ENCODE measurements at places on chromosomes 7 and 10.

- no peak for DNase-seq
These were observed 324.3 kb downstream of the ZNF716 start for GRCh38 chr7:57774300-57774699.

DNA sequence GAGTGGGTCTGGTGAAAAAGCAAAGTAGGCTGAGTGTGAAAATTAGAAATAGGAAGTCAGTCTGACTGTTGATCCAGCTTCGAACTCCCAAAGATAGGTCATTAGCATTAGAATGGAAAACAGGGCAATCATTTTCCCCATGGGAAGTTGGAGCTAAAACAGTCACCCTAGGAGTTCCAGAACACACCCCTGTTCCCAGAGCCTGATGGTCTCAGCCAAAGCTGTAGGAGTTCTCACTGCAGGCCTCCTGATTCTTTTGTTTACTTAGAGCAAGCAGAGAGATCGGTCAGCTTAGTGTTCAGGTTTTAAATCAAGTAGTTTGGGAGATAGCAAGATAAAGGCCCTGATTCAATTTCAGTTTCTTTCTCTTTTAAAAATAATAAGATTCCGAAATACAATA, 28.8 kb upstream of the JCAD start:
- DNase-seq = no peak

DNA sequence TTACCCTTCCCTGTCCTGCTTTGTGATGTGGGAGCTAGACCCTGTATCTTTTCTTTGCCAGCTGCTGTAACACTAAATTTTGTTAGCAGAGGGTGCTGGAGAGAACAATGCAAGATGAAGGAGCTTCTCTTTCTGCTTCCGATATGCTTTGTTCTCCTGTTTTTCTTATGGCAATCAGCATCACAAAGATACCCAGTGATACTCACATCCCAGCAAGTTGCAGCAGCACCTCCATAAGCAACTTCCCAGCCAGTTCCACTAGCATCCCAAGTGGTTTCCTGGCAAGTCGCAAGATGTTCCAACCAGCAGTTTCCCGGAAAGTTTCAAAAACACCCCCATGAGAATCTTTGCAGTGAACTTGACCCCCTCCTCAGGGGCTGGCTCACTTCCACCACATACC, 148.6 kb downstream of the IMMP2L start:
- no peak for DNase-seq

DNA sequence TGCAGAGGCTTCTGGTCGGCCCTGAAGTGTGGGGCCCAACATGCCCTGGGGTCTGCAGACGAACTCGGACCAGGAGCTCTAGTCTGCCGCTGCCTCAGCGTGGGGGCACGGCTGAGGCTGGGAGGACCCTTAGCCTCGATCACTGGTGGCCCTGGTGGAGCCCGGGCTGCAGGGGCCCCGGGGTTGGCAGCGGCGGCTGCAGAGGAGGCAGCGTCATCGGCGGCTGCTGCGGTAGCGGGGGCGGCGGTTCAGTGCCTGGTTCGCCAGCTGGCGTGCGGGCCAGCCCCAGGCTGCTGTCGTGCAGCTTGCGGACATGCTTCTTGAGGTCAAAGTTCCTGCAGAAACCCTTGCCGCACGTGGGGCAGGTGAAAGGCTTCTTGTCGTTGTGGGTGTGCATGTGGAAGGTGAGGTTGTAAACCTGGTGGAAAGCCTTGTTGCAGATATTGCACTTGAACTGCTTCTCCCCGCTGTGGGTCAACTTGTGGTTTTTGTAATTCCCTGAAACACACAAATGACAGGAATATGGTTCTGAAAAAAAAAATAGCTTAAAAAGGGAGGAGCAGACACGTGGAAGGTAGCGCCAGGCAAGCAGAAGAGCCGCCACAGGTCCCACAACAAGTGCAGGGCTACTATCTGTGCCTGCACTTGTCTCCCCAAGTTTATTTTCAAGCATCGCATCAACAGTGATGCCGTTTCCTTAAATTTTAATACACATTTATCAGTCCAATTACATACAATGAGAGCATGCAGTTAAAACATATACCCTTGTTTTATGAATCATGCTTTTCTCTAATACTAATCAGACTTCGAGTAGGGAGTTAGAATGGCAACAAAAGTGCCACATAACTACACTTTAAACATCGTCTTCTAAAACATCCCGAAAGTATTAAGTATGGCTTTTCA, 2.4 kb downstream of the FEZF1 start:
- no peak for DNase-seq

DNA sequence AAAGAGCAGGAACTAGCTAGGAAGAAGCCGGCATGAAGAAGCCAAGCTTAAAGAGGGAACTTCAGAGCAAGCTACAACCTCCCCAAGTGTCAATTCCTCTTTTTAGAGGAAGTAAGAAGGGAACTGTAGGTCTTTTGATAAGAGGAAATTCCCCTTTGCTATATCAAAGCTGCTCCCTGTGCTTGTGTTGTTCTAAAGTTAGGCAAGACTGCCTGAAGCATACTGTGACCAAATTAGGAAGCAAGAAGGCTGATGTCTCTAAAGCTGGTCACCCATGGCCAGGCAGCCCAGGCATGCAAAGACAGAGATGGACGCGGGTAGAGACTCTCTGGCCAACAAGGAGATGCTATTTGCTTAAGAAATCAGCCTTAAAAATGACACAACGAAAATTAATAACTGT, 87.9 kb downstream of the RNF216 start:
- DNase-seq = no peak

GRCh38 chr10:18233775-18234174, 93.6 kb downstream of the CACNB2 start:
- DNase-seq = no peak

DNA sequence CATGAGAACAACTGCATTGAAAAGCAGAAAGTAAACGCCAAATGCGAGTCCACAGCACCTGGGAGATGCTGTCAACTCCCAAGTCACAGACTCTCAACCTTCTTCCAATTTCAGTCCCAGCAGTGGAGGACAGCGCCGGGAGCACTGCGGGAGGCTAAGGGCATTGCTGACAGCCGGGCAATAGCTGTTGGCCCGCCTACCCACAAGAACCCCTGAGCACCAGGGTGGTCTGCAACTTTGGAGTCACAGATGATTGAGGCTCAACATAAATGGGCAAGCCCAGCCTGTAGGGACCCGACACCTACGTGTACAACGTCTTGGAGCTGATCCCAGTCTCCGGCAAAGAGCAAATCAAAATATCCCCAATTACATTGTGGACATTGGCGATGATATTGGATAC, 262.9 kb downstream of the TCERG1L start:
- no peak for DNase-seq

GRCh38 chr7:131735101-131735500, 178.7 kb upstream of the PODXL start:
- DNase-seq = no peak

DNA sequence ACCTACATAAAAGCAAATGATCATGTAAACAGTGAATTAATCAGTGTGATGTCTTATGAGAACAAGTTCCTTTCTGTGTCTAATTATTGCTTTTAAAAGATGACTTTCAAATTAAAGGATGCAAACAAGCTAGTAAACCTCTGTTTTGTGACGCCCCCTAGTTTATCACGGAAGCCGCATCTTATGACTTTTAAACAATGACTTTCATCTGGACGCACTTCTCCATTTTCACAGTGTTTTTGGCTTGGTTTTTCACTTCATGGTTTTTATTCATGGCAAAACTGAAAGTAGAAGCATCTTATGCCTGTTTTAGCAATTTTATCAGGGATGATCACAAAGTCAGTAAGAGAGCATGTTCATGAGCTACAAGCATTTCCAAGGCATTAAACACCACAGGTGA, 35.0 kb downstream of the ITGA8 start:
- no peak for DNase-seq

DNA sequence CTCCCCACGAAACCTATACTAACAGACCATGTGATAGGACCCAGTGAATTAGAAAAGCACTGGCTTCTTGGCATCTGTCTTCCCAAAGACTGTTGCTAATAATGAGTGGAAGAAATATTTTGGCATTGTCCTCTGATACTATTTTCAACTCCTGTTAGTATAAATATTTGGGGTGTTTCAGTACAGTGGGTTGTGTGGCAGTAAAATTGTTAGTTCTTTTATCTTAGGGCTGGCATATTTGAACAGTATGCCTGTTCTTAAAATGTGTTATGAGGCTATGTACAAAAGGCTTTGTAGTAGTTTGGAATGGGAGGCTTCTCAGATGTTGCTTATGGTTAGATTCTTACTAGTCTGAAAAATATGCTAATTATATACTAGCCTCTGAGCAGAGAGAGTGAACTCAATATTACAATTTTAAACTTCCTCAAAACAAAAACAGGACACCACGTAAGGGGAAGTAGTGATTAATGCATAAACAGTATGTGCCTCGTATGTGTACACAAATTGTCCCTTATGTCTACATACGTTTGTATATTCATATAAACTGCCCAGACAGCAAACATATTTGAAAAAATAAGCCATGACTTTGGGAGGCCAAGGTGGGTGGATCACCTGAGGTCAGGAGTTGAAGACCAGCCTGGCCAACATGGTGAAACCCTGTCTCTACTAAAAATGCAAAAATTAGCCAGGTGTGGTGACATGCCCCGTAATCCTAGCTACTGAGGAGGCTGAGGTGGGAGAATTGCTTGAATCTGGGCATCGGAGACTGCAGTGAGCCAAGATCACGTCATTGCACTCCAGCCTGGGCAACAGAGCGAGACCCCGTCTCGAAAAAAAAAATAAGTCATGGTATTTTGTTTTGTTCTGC, 115.4 kb downstream of the ARID5B start:
- DNase-seq = no peak

DNA sequence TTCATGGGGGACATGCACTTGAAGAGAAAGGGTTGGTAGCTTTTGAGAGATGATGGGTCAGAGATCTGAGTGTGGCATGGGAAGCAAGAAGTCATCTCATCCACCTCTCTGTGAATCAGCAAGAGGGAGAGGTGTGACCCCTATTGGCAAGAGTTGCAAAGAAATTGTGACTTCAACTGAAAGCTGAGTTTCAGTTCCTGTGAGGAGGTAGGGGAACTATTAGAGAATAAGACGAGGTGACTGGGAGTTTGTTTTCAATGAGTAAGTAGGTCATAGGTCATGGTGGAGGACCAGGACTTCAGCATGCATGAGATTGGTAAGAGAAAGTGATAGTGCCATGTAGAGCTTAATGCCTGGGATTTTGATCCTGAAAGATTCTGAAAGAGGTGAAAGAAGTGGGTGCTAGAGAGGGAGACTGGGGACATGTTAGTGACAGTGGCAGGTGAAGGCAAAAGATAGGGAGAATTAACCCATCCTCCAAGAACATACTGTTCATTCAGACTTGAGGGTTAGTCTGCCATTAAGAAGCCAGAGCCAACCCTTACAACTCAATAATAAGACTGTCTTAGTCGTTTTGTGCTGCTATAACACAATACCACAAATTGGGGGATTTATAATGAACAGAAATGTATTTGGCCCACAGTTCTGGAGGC, 75.5 kb upstream of the CAPZA2 start:
- no peak for DNase-seq

- no peak for DNase-seq
These were observed 61.3 kb downstream of the MICU1 start for GRCh38 chr10:72564596-72564995.

GRCh38 chr7:39338716-39339115, 227.5 kb upstream of the YAE1 start:
- no peak for DNase-seq

DNA sequence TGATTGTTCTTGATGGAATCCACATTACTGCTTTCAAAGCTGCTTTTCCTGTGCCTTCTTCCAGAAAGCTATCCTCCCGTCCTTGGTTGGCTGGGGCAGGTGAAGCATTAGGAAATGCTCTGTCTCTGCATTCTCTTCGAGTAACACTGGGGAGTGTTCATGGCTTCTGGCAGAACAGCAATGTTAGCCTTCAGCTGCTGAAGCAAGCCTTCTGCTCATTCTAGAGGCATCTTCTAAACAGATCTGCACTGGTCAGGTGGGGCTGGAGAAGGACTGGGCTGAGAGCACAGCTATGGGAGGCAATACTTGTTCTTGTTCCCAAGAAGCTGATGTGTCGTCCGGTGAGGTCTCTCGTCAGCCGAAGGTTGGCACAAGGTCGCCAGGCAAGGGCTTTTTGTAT, 80.6 kb downstream of the MGMT start:
- DNase-seq = no peak

- DNase-seq = no peak
These were observed 817.9 kb downstream of the DNAJB9 start for GRCh38 chr7:109387530-109387929.

- DNase-seq = no peak
These were observed 733.5 kb downstream of the ZWINT start for GRCh38 chr10:55627501-55628051.

- DNase-seq = no peak
These were observed 107.4 kb upstream of the GLCCI1 start for GRCh38 chr7:7861211-7861633.

DNA sequence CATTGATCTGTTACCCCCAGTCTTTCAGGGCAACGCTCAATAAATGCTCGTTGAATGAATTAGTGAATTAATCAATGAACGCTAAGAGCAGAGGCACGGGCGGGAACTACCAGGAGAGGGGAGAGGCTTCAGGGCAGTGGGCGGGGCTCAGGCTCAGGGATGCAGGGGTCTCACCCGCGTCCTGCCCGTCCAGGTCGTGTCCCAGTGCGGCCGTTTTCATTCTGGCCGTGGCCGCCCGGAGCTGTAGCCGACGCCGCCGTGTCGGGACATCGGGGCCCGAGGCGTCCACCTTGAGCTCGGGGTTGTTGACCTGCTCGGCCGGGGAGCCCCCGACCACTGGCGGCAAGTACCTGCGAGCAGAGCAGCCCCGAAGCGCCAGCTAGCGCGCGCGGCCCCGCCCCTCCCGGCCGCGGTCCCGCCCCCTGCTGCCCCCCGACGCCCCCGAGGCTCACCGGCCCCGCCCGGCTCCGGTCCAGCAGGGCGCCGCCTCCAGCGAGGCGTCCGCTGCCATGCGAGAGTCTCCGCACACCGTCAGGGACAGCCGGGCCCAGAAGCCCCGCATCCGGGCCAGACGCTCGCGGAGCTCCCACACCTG, 2.8 kb upstream of the GAL3ST4 start:
- no peak for DNase-seq

Measured in stimulated activated CD4-positive, alpha-beta T cell treated with anti-CD3 and anti-CD28 coated beads, TNF-alpha, amount 100 ng/mL, for 24 hours (primary cell).